Aorta (tissue), 5 donors: ENCODE measurements at places on chromosomes 11 and 22. TPM values are rescaled to one million over a fixed set of nuclear protein-coding genes. Genes with fewer than 3 reads are reported as not detected.

DNA sequence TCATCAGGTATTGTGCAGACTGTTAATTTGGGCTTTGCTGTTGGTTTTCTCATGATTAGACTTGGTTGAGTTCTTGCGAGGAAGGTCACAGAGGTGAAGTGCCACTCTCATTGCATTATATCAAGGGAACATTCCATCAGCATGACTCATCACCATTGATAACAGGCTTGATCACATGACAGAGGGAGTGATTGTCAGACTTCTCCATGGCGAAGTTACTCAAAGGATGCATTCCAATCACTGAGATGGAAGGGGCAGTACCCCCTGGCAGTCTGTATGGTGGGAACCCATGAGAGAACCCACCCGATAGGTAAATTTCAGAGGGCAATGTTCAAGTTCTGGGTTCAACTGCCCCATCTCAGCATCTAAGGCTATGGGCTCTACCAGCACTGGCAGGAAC, 19.4 kb upstream of the P2RY2 start:
- no peak for DNase-seq
- no peaks in the 10 kb centered on the region for H3K27me3 ChIP-seq
- H3K36me3 ChIP-seq: no peaks in the 10 kb centered on the region
- no peak overlapping the region for H3K27ac ChIP-seq
- no peaks in the 10 kb centered on the region for H3K4me1 ChIP-seq

The TREH gene
- not detected for total RNA-seq

GRCh38 chr11:31443802-31444201, 65.6 kb downstream of the IMMP1L start:
- H3K4me1 ChIP-seq: no peaks in the 10 kb centered on the region
- no peak for DNase-seq
- H3K4me3 ChIP-seq: no peak overlapping the region
- H3K27me3 ChIP-seq: no peaks in the 10 kb centered on the region
- H3K36me3 ChIP-seq: no peaks in the 10 kb centered on the region

- peak; percentile 61 for DNase-seq
- H3K27ac ChIP-seq: no peak overlapping the region
- H3K4me1 ChIP-seq: no peaks in the 10 kb centered on the region
These were observed 38.4 kb upstream of the EMID1 start for GRCh38 chr22:29167032-29167911.

GRCh38 chr11:63770763-63771162, 2.2 kb upstream of the ZFTA start:
- no peaks in the 10 kb centered on the region for H3K4me1 ChIP-seq
- DNase-seq: no peak
- no peak overlapping the region for H3K27ac ChIP-seq
- H3K4me3 ChIP-seq: no peak overlapping the region

The OR8D4 gene
- total RNA-seq: not detected

DNA sequence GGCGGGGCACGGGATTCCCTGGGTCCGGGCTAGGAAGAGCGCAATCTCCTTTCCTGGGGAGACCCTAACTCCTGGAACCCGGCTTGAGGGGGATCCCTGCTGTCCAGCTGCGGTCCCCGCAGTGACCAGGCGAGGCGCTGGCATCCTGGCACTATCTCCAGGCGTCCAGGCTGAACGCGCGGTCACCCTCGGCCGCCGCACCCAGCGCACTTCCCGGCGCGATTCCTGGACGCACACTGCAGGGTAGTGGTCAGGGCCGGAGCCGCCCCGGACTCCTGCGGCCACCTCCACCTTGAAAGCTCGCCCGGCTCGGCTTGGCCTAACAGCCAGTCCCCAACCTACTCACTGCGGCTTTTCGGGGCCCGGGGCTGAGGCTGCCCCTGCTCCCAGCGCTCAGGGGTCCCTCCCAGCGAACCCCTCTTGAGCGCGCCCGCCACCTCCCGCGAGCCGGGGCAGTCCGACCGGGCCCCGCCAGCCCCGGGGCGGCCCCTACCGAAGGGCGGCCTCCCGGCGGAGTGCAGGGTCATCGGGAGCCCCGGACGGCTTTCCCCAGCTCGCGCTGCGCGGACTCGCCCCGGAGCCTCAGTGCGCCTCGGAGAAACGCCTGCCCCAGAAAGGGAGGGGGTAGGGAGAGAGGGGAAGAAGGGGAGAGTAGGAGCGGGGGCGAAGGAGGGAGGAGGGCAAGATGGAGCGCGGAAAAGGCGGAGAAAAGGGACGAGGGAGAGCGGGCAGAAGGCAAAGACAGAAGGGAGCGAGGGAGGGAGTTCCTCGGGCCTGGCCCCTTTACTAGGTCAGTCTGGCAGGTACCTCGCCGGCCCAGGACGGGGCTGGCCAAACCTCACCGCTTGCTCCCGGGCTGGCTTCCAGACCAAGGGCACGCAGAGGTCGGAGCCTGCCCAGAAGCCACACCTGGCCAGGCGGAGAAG, 1.0 kb downstream of the POU2AF3 start:
- peak overlapping the region; percentile 19 for H3K27ac ChIP-seq
- H3K4me1 ChIP-seq: no peaks in the 10 kb centered on the region
- H3K27me3 ChIP-seq: no peaks in the 10 kb centered on the region
- peak; percentile 93 for DNase-seq
- H3K4me3 ChIP-seq: peak overlapping the region; percentile 60

DNA sequence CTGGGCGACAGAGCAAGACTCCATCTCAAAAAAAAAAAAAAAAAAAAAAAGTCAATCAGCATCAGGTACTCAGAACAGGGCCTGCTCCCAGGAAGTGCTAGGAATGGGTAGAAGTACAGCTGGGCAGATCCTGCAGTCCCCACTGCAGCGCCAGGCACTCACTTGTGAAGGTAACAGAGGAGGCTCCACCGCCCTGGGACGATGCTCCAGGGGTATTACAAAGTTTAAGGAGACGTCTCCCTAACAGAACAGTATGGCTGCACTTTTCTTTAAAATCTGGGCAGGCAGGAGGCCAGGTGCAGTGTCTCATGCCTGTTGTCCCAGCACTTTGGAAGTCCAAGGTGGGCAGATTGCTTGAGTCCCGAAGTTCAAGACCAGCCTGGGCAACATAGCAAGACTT, 1449.0 kb downstream of the BRD1 start:
- no peak overlapping the region for H3K4me3 ChIP-seq
- DNase-seq: peak; percentile 59
- H3K4me1 ChIP-seq: no peaks in the 10 kb centered on the region
- no peaks in the 10 kb centered on the region for H3K27me3 ChIP-seq
- no peaks in the 10 kb centered on the region for H3K36me3 ChIP-seq

DNA sequence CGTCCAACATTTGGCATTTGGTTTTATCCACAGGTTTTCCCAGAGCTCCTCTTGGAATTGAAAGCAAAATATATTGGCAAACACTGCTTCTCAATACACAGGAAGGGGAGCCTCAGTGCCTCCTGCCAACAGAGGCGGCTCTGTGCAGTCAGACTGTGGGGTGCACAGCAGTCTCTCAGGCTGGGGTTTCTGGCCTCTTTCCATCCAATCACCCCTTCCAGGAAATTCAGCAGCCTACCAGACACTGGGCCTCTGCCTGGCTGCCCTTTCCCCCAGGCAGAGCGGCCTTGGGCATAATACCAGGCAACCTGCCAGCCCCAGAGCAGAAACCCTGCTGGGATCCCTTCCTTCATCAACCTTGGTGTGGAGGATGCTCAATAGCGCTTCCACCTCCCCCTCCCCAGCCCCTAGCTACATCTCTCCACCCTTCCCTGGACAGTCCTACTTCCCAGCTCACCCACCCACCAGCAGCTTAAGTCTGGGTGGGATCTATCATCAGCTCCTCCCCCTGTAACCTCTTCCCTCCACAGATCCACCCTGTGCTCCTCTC, 17.8 kb upstream of the RAPSN start:
- peaks cover 6% of the 10 kb centered on the region for H3K36me3 ChIP-seq
- DNase-seq: peak; percentile 71
- no peaks in the 10 kb centered on the region for H3K27me3 ChIP-seq

The PYGM gene
- 11.5 TPM for total RNA-seq

The ARHGEF17 gene
- total RNA-seq: 201 TPM

- no peak for DNase-seq
- H3K4me3 ChIP-seq: no peak overlapping the region
- H3K27ac ChIP-seq: no peak overlapping the region
- no peaks in the 10 kb centered on the region for H3K4me1 ChIP-seq
- H3K27me3 ChIP-seq: no peaks in the 10 kb centered on the region
- H3K36me3 ChIP-seq: no peaks in the 10 kb centered on the region
These were observed 44.4 kb downstream of the AHNAK start for GRCh38 chr11:62502030-62502730.

DNA sequence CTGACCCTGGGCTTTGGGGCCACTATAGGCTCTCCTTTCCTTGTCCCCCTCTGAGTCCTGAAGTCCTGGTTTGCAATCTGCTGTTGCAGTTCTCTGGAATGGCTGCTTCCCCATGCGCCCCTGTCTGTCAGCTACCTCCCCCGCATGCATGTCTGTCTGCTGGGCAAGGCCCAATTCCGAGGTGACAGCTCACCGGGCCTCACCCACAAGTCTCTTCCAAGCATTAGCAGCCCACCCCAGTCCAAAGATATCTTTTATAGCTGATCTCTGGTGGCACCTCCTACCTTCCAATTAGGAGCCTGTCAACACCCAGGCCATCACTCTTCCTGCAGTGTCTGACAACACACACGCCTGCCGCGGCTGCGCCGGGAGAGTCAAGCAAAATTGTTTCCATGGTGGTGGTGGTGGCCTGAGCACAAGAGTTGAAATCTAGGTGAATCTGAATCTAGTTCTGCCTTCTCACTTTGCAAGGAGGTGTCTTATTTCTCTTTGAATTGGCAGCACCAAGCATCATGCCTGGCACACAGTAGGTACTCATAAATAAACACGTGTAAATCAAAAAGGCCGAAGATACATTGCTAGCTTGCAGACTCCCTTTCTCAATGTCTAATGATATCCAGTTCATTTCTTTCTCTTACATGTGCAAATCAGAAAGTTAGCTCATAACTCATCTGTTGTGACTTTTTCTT, 1.2 kb upstream of the LMO2 start:
- no peak overlapping the region for H3K4me3 ChIP-seq
- no peaks in the 10 kb centered on the region for H3K36me3 ChIP-seq
- H3K27ac ChIP-seq: no peak overlapping the region
- no peak for DNase-seq
- H3K27me3 ChIP-seq: no peaks in the 10 kb centered on the region
- no peaks in the 10 kb centered on the region for H3K4me1 ChIP-seq

DNA sequence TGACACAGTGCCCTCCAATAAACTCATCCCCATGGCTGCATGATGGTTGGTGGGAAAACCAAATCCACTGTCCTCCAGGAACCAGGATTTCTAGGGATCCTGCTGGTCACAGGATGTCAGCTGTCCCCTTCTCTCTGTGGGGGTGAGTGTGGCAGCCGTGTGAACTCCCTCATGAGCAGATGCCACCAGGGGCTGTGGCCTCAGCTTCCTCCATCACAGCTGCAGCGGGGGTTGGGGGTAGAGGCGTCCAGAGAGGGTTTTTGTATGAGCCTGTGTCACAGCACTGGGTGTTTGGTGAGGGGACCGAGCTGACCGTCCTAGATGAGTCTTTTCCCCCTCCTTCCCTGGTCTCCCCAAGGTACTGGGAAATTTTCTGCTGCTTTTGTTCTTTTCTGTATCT, 26.4 kb downstream of the IGLL5 start:
- no peak overlapping the region for H3K4me3 ChIP-seq
- H3K4me1 ChIP-seq: no peaks in the 10 kb centered on the region
- DNase-seq: no peak
- no peaks in the 10 kb centered on the region for H3K36me3 ChIP-seq

The E2F8 gene
- 0.29 TPM for total RNA-seq

The GAS2 gene
- total RNA-seq: 0.52 TPM

The TSGA10IP gene
- total RNA-seq: not detected

The NCAM1 gene
- 10.2 TPM for total RNA-seq

The PIK3IP1 gene
- total RNA-seq: 41.6 TPM

DNA sequence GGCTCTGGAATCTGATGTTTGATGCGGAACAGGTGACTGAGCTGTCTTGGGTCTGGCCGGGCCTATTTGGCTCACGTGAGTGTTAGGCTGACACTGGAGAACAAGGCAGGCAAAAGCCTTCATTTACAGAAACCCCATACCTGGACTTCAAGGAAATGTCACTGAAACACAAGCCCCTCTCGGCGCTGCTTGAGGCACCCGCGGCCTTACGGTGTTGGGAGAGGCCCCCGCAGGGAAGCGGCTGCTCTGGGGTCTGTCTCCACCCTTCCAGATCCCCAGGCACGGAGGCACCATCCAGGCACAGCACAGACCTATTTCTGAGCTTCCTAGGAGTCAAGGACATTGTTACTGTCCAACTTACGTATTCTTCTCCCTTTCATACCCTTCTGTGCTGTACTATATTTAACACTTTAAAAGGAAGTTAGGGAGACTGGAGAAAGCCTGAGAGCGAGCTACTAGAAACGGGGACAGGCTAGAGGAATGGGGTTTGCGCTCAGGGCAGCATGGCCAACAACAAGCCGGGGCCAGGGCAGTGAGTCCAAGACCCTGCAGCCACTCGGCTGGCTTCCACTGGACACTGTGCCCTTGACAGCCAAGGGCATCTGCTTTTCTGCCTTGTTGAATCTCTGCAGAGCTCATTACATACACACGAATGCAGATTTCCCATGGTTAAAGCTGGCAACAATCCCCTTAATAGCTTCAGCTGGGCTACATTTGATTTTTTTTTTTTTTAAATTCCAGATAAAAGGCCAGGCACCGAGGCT, 23.8 kb downstream of the DRD4 start:
- DNase-seq: no peak
- H3K4me3 ChIP-seq: no peak overlapping the region
- no peaks in the 10 kb centered on the region for H3K36me3 ChIP-seq
- H3K27ac ChIP-seq: no peak overlapping the region
- H3K27me3 ChIP-seq: no peaks in the 10 kb centered on the region

The MAJIN gene
- not detected for total RNA-seq

The EIF3D gene
- 146 TPM for total RNA-seq

DNA sequence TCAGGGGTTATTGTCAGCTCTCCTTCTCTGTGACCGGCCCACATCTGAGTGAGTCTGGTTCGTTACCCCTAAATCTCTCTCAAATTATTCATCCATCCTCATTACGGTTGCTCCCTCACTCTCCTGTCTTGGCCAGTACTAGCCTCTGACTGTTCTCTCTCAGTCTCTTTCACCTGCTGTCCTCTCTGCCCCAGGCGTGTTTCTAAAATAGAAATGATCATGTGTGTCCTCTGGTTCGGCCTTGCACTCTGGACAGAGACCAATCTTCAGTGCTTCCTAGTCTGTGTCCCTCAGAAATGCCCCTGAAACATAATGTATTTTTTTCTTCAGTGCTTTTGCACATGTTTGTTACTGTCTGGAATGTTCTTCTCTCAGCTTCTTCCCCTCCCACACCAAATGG, 4.9 kb downstream of the PSMD13 start:
- no peaks in the 10 kb centered on the region for H3K4me1 ChIP-seq
- no peak overlapping the region for H3K27ac ChIP-seq
- H3K36me3 ChIP-seq: no peaks in the 10 kb centered on the region

DNA sequence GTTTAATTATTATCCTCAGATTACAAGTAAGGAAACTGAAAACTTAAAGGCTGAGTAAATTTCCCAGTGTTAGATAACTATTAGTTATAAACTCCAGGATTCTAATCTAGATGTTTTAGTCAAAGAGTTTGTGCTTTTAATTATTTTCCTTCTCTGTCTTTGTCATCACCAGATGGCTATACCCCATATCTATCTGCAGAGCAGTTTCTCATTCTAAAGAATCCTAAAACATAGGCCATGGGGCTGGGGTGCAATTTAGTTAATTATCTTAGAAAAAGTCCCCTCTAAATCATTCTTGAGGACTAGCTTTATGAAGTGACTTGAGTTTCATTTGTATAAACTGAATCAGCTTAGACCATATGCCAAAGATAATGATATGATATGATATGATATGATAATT, 556.3 kb upstream of the ANO5 start:
- no peaks in the 10 kb centered on the region for H3K4me1 ChIP-seq
- H3K36me3 ChIP-seq: no peaks in the 10 kb centered on the region
- H3K4me3 ChIP-seq: no peak overlapping the region
- DNase-seq: no peak

The CD3G gene
- 3.0 TPM for total RNA-seq

The GLB1L2 gene
- 1.5 TPM for total RNA-seq

GRCh38 chr22:24404561-24405275, 22.7 kb upstream of the ADORA2A start:
- no peaks in the 10 kb centered on the region for H3K27me3 ChIP-seq
- no peak for DNase-seq
- H3K36me3 ChIP-seq: no peaks in the 10 kb centered on the region
- H3K27ac ChIP-seq: no peak overlapping the region
